H54 (cell line): ENCODE measurements at places on chromosomes 5 and 9.
A peak's percentile ranks its signal among the peaks of the same experiment; 100 is the strongest.

- no peak for DNase-seq
Observed at GRCh38 chr5:175872287-175873087, 1.1 kb downstream of the CPLX2 start.

- peak; percentile 57 for DNase-seq
Observed at GRCh38 chr9:121499427-121500164, at the start of gene GGTA1. GGTA1 (minus strand) TSS chr9:121499844; CDS start chr9:121467922, 31,922 bp downstream.

GRCh38 chr9:93655621-93656425 is 79.4 kb downstream of the PHF2 start:
- no peak for DNase-seq

DNA sequence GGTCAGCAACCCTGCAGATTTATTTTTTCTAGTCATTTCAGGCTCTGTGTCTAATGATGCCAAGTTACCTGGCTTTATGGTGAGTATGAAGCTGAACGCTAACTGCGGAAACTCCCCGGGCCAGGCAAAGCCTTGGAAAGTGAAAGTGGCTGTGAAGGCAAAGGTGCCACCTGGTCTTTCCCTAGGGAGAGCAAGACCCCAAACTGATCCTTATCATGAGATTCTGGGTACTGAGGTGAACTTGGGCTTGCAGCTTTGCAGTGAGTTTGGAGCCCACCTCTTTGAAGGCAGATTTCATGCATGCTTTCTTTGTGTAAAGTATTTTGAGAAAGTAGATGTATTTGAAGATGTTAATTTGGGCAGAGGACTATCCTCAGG is 63.3 kb downstream of the CARTPT start:
- DNase-seq = no peak

GRCh38 chr5:79774171-79774854 is 84.7 kb downstream of the CMYA5 start:
- DNase-seq = peak; percentile 19

- DNase-seq = no peak
Observed at GRCh38 chr5:128414469-128414868, 123.6 kb downstream of the FBN2 start.

DNA sequence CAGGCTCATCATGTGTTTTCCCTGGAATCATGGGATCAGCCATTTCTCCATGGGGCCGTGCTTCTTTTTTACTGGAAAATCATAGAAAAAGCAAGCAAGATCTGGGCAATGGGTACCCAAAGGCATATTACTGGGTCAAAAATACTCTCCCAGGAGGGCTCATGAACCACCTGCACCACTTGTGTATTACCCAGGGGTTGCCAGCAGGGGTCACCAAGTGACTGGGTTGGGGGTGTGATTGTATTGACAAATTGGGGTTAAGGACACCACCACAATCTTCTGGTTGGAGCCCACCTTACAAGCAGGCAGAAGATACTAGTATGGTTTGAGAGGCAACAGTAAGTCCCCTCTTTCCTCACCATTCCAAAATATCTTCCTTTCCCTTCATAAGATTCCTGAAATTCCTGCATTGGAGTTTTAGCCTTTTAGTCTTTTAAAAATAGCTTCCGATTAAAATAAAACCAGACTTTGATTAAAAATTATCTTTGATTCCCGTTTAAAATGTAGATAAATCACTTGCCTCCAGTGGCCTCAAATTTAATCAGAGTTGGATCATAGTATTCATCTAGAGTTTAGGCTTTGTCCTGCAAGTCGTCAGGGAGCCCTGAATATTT is 603.3 kb downstream of the KIF4B start:
- DNase-seq = peak; percentile 6

DNA sequence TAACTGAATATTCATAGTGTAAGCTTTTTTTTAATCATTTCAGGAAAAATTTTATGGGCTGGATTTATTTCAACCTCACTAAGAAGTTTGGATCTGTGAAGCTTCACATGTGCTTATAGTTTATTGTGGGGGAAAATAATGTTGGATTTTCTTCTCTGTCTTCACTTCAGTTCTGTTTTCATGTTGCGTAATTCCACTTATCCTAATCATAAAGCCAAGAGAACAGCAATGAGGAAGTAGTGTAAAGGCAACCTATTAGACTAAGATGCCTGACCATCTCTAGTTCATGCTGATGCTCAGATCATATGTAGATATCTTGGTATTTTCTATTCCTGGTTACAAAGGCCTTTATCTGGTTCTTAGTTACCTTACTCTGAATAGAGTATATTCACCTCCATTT is 50.0 kb downstream of the CD180 start:
- DNase-seq = no peak

DNA sequence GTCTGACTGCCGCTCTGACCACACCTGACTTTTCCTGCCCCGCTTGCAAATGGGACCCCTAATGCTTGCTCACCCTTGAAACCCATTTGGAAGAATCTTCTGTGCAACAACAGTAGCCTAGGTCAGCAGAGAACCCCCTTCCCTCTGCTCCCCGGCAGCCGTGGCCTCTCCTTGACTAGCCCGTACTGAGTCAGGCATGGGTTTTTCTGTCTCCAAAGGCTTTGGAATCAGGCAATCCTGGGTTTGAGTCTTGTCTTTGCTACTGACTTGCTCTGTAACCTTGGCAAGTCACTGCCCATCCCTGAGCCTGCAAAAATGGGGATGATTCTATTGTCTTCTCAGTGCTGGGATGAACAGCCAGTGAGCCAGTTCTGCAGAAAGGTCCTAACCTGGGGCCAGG is 135.4 kb downstream of the RGS3 start:
- DNase-seq = no peak

GRCh38 chr9:112048924-112049691 is 126.0 kb downstream of the SUSD1 start:
- no peak for DNase-seq

DNA sequence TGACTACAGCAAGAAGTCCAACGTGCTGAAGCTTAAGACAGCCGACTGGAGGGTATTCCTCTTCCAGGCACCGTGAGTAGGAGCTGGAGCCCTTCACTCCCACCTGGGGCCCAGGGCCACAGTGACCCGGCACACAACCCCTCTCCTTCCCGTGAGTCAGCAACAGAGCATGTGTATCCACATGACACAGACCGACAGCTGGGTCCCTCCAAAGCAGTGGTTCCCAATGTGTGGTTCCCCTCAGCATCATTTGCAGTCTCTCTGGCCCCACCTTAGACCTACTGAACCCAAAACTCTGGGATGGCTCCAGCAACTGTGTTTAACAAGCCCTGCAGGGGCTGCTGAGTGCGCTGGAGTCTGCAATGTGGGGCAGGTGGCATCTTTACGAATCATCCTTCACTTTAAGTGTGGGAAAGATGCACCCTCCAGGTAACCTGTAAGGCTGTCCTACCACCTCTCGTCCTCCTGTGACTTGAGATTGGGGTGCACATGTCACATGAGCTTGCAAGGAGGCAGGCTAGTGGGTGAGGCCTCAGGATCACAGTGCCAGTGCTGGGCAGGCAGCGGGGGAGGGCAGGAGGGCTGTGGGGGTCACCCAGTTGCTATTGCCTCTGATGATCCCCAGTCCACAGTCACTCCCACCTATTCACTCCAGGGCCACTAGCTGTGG is 42.2 kb downstream of the PSD2 start:
- DNase-seq = peak; percentile 36

DNA sequence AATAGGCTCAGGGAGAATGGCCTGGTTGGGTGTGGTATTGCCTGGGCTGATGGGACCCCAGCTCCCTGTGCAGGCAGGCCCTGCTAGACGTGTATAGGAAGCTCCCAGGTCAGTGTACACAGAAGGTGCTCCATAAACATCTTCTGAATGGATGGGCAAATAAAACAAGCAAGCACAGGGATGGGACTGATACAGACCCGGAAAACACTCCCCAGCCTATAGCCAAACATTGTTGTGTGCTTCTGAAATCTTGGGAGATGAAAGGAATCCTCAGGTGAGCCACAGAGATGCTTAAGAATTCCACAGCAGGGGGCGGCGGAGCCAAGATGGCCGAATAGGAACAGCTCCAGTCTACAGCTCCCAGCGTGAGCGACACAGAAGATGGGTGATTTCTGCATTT is 151.8 kb downstream of the ENTREP1 start:
- no peak for DNase-seq

GRCh38 chr5:53826504-53826903 is 266.1 kb downstream of the NDUFS4 start:
- no peak for DNase-seq

DNA sequence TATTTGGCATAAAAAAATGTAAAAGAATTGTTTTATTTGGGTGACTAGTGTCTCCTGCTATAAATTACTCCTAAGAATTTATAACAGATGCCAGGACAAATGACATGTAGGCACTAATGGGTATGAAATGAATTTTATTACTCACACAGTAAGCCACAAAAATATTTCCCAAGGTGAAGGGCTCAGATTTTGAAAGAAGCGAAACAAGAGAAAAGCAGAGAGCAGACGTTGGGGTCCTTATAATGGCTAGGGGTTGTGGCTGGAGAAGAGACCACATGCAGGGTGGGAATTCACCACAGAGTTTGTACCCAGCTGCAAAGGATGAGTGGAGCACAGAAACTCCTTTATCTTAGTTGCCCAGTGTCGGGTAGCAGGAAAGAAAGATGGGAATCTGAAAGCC is 45.0 kb upstream of the PRR16 start:
- DNase-seq = no peak

DNA sequence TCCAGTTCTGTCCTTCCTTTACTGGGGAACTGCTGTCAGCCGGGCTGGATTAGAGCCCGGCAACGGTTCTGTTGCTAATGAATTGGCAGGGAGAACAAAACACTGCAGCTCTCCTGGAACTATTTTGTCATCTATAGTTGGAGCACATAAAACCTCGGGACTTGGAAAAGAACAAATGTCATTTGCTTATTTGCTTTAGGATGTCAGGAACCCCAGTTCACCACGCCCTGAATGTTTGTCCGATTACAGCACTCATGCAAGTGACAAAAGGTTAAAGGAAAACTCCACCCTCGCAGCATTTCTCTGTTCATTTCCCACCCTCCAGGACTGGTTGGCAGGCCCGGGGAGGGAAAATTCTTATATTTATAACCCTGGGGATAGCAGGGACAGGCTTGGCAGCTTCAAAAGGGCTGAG is 66.4 kb upstream of the PLPP1 start:
- DNase-seq = peak; percentile 33

- DNase-seq = no peak
Observed at GRCh38 chr9:113618836-113619490, 155.4 kb downstream of the RGS3 start.

GRCh38 chr5:176626876-176627236 is 3.5 kb downstream of the SNCB start:
- DNase-seq = no peak

DNA sequence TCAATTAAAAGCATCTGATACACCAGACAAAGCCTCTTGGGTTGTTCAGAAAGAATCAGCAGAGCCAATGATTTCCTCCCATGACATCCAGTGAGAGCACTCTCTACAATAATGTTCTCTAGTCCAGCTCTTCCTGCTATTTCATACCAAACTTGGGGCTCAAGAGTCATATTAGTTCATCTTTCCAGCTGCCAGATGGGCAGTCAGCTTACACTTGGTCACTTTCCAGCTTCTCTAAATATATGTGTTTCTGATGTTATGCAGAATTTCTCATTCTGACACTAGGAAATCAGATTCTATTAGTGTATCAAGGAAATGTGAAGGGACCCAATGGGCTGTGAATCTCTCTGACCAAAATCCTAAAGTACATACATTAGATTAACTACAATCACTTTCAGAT is 148.9 kb downstream of the ENC1 start:
- DNase-seq = no peak

GRCh38 chr9:5671711-5672353 is 42.9 kb downstream of the RIC1 start:
- no peak for DNase-seq

DNA sequence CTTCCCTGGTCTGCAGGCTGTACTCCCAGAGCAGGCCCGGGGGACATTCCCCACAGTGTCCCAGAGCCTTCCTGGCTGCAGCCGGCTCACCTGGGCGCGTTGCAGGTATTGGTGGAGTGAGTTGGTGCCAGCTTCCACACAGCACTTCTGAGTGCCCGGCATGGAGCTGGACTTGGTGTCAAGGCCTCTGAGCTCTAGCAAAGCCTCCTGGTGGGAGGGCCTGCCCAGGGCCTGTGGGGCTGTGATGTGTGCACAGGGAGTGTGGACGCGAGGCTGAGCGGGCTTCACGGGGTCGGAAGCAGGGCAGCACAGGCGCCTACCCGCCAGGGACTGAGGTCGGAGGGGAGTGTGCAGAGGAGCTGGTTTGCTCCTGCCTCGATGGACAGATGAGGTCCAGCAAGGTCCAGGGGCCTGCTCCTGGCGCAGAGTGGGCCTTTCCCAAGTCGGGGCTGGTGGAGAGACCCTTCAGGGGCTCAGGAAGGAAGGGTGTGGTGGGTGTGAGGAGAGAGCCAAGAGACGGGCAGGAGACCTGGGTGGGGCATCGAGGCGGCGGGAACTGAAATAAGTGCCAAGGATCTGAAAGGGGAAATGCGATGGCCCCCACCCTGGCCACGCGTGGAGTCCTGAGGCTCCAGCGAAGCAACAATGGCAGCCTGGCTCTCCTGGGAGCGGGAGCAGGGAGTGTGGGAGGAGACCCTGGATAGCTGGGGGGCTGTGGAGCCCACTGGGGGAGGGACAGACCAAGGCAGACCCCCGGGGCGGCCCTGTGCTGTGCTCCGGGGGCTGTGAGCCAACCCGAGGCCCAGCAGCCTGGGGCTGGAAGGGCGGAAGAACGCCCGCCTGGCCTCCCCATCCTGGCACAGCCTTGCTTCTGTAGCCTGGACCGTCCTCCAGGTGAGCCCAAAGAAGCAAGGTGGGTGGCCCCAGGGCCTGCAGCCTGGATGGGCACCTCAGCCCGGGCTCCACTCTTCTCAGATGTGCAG is 78.4 kb downstream of the RXRA start:
- no peak for DNase-seq

- no peak for DNase-seq
Observed at GRCh38 chr9:120758544-120758943, 34.7 kb downstream of the FBXW2 start.

- DNase-seq = no peak
Observed at GRCh38 chr5:69091771-69092170, 2.0 kb upstream of the SLC30A5 start.
